ENCODE measurements at places on chromosomes 5 and 9. TPM values are rescaled to one million over a fixed set of nuclear protein-coding genes. Genes with fewer than 3 reads are reported as not detected.

Gene GRAMD2B
- total RNA-seq = 55.6 TPM

Gene SLC4A9
- 0.46 TPM for total RNA-seq

Gene ECSCR
- total RNA-seq = 8.5 TPM

Gene NRG2
- 0.89 TPM for total RNA-seq

Gene PCDHGC4
- 2.6 TPM for total RNA-seq

Gene TNFSF15
- total RNA-seq = 8.7 TPM

Gene TUSC1
- 11.5 TPM for total RNA-seq

Gene ANKS6
- 23.4 TPM for total RNA-seq

Gene UNC13B
- total RNA-seq = 68.2 TPM

Gene PPP1R26
- 24.5 TPM for total RNA-seq

Gene OR2Y1
- not detected for total RNA-seq

Gene GPR150
- 0.41 TPM for total RNA-seq

Gene ZFP2
- total RNA-seq = 3.2 TPM

Gene MLANA
- not detected for total RNA-seq

Gene PCDHGA3
- total RNA-seq = 2.2 TPM

Gene SARDH
- 0.46 TPM for total RNA-seq

Gene AMBP
- total RNA-seq = 0.81 TPM

Gene WNT8A
- total RNA-seq = not detected

Gene SOWAHA
- 44.5 TPM for total RNA-seq

Gene PIP5KL1
- total RNA-seq = 1.1 TPM

Gene SAXO1
- total RNA-seq = 0.24 TPM

Gene SERINC5
- 153 TPM for total RNA-seq

Gene INVS
- 16.8 TPM for total RNA-seq

Gene NMUR2
- not detected for total RNA-seq

Gene SLC6A7
- total RNA-seq = 18.9 TPM

Gene ABLIM3
- total RNA-seq = 7.4 TPM

Gene PCDHA7
- total RNA-seq = 0.41 TPM

Gene NAIF1
- 12.6 TPM for total RNA-seq

Gene PCDHA9
- total RNA-seq = not detected

Gene F2RL1
- 58.1 TPM for total RNA-seq

Gene CFAP77
- total RNA-seq = not detected

Gene CCDC112
- total RNA-seq = 9.1 TPM

Gene MOB3B
- total RNA-seq = 34.6 TPM

Gene DAPK1
- total RNA-seq = 22.2 TPM

Gene OR1J2
- total RNA-seq = not detected

Gene C5orf58
- not detected for total RNA-seq

Gene ANKRD31
- 0.14 TPM for total RNA-seq

Gene MZB1
- total RNA-seq = 5.6 TPM
